ENCODE measurements at places on chromosomes 16 and 17.
A peak's percentile ranks its signal among the peaks of the same experiment; 100 is the strongest.

- peak; percentile 70 for DNase-seq
Measured at GRCh38 chr16:28317040-28317880, 24.9 kb downstream of the SBK1 start.

- no peak for DNase-seq
Measured at GRCh38 chr17:59027750-59028149, 78.9 kb downstream of the TRIM37 start.

GRCh38 chr16:51658531-51658930 lies 507.5 kb upstream of the SALL1 start:
- no peak for DNase-seq

GRCh38 chr17:12509801-12510200 lies 155.9 kb upstream of the MYOCD start:
- DNase-seq = no peak

DNA sequence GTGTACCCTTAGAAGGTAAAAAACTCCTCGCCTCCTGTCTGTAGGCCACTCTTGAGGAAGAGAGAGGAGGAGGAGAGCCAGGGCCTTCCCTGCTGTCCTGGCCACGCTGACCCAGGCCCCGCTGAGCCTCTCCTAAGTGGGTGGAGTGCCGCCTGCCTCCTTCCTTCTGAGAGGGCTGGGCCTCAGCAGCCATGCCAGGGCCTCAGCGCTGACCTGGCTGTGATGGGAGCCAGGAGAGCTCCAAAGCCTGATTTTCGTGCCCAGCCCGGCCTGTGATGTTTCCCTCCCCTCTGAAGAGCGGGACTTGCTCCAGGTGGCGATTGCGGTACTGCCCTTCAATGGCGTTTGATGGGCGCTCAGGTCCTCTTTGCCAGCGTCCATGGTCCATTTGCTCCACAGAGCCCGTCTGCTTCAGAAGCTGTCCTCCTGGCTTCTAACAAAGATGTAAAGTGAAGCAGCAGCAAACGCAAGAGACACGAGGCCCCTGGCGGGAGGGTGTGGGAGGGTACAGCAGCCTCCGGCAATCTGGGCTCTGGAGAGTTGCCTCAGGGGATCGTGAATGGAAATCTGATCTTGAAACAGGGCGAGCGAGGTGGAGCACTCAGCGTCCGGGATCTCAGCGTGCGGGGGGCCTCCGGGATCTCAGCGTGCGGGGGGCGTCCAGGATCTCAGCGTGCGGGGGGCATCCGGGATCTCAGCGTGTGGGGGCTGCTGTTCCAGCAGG lies 93.5 kb downstream of the NPIPB11 start:
- DNase-seq = no peak

DNA sequence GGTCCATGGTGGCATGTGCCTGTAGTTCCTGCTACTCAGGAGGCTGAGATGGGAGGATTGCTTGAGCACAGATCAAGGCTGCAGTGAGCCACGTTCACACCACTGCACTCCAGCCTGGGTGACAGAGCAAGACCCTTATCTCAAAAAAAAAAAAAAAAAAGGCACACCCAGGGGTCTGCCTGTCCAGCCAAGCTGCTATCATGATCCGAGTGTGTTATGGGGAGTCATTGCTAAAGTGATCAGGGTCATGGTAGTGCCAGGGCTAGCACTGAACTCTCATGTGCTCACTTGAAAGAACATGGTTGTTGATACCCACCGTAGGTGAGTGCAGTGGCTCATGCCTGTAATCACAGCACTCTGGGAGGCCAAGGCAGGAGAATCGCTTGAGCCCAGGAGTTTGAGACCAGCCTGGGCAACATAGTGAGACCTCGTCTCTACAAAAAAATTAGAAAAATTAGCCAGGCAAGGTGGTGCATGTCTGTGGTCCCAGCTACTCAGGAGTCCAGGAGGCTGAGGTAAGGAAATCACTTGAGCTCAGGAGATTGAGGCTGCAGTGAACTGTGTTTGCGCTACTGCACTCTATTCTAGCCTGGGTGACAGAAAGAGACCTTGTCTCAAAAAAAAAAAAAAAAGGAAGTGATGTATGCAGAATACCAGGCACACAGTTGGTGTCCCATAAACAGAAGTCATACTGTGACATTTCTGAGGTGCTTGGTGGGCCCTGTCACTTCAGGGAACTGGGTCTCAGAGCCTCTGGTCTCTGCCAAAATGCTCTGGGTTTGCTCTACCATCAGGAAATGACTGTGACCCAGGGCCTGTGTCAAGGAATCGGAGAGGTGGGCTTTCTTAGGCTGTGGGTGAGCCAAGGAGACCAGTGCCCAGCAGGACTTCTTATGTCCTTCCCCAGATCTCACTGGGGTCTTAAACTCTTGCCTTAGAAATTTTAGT lies 2.2 kb downstream of the PRM1 start:
- DNase-seq = no peak

- no peak for DNase-seq
Measured at GRCh38 chr17:79168486-79169055, 93.9 kb downstream of the ENGASE start.

- DNase-seq = no peak
Measured at GRCh38 chr17:63382136-63382535, 64.0 kb downstream of the CYB561 start.

DNA sequence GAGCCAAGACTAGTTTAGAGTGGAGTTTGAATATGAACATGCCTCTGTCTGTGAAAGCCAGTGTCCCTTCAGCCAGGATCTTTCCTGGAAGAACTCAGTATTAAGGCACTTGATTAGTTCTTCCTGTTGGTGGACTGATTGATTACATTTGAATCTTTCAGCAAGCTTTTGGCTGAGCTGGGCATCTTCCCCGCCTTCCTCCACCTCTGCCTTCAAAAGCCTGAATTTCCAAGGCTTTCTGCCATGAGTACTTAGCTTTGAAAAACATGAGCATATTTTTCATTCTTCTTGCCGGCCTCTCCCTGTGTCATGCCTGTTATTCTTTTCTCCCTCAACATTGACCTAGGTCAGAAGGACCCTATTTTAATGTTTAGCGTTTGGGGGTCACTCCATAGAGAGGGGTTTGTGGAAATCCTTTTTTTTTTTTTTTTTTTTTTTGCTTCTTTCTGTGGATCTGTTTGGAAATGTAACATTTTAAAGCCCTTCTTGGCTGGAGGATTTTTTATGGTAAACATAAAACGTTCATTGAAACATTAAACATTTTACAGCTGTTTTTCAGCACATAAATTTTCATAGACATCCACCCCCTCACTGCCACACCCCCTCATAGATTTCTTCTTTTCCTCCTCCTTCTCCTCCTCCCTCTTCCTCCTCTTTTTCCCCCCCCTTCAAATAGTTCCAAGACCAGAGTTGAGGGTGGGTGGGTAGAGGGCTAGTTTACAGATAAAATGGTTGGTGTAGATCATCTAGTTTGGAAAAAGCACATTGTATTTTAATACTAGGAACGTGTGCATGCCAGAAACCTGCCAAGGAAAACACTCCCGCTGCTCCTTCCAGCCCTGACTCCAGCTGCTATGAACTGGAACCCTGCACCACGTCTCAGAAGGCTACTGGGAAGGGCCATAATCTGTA lies 645.9 kb downstream of the WWOX start:
- DNase-seq = no peak

- no peak for DNase-seq
Measured at GRCh38 chr16:31536804-31537361, 9.2 kb downstream of the AHSP start.

DNA sequence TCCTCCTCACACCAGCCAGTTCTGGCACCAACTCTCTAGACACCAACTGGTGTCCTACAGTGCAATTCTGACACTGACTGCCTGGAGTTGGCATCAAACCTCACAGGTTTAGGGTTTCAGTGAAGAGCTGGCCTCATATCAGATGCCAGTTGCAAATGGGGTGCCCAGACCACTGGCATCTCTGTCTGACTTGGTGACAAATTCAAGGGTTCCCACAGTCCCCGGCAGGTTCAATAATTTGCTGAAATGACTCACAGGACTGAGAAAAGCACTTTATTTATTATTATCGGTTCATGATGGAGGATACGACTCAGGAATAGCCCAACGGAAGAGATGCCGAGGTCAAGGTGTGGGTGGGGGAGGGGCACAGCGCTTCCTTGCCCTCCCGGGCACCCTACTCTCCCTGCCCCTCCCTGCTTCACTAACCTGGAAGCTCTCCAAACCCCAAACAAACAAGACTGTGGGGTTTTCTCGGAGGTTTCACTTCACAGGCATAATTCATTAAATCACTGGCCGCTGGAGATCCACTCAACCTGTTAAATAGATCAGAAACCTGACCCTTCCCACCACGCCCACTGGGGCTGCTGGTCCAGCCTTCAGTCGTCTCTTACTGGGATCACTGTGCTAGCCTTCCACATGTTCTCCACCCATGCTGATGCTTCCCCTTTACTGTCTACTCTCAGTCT lies 1.7 kb upstream of the NLRP1 start:
- DNase-seq = no peak

GRCh38 chr16:57514791-57515600 lies 21.4 kb downstream of the CCDC102A start:
- DNase-seq = no peak

DNA sequence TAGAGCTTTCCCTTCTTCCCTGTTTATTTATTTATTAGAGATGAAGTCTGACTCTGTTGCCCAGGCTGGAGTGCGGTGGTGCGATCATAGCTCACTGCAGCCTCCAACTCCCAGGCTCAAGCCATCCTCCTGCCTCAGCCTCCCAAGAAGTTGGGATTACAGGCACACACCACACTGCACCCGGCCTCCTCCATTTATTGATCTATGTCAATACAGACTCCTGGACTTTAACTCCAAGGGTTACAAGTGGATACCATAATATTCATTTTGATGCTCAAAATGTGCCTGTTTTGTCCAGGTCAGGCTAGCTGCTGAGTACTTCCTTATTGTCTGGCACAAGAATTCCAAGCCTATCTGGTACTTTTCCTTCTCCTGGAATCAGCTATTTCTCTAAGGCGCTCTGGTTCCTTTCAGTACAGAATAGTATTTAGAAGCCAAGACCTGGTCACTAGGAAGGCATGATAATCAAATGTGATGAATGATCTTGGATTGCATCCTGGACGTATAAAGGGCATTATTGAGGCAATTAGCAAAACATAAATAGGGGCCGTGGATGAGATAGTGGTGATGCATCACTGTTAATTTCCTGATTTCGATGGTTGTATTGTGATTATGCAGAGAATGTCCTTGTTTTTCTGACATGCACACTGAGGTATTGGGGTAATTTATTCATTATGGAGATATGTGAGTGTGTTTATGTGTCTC lies 21.7 kb downstream of the IL4R start:
- DNase-seq = no peak

- no peak for DNase-seq
Measured at GRCh38 chr17:19264268-19264667, 27.1 kb downstream of the EPN2 start.

- no peak for DNase-seq
Measured at GRCh38 chr17:42279776-42280630, 3.8 kb upstream of the STAT5B start.

DNA sequence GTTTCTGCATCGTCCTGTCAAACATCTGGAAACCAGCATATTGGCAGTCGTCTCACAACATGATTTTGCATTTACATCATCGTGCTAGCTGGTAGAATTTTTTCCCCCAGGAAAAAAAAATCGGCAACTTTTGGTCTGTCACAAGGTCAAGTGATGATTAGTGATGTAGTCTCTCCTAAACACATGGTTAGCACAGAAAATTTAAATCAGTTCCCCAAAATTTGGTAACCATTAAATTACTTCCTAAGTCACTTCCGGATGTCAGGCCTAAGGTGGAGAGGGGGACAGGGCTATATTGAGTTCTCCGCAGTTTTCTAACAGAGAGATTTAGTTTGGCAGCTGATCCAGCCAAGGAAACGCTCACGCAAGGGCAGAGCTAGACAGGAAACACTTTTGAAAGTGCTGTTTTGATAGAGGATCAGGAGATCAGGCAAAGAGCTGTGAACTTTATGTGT lies 271.0 kb upstream of the TBX2 start:
- no peak for DNase-seq

GRCh38 chr16:79882340-79883005 lies 281.9 kb upstream of the MAF start:
- no peak for DNase-seq

- no peak for DNase-seq
Measured at GRCh38 chr17:64045176-64045575, 24.7 kb upstream of the ICAM2 start.

DNA sequence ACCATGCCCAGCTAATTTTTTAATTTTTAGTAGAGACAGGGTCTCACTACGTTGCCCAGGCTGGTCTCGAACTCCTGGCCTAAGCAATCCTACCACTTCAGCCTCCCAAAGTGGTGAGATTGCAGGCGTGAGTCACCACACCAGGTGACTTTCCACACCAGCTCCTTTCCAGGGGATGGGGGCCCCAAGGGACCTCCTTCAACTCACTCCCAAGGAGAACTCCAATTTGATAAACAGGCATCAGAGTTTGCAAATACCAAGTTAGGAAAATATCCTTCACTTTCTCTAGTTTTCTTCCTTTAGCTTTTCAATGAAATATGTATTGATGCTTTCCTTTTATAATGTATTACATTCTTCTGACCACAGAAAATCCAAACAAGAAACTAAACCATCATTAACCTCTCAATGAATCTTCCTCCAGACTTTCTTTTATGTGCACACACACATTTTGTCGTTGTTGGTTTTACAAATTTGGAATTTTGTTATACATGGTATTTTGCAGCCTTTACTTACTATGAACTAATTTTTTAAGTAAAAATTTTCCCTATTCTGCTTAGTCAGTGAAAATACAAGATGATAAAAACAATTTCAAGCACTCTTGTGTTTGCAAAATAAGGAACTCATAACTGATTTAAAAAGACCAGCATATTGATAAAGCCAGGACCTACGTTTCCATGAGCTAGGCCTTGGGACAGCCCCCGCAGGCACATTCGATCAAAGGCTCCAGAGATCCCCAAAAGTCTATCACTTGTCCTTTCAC lies 32.0 kb downstream of the GAS7 start:
- no peak for DNase-seq

DNA sequence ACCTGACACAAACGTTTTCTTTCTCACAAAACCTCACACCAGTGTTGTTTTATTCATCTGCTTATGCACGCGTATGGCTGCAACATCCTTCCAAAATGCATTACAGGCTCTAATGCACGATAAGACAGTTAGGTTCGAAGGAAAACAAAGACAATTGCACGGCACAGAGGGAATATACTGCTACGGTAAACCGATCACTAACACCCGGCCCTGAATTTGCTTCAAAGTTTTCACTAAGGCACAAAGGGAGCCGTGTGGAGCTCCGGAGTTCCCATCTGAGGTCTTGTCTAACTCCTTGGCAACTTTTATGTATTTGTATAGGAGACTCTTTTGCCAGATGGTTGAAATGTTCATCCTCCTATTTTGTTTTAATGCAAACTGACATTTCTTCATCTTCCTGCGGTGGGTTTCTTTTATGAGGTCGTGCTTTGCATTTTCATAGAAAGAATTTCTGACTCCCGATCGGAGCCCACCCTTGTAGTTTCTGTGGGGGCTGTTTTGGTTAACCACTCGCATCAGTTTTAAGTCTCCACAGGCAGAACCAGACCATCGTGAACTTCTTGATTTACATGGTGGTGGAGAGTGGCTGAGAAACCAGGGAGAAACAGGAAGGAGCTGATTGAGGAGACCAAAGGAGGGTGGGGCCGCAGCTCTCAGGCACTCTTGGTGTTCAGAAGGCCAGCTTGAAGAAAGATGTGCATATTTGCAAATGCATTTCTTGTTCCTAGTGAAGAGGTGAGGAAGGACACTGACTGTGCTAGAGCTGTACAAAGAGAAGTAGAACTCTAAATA lies 516.8 kb downstream of the MAF start:
- DNase-seq = no peak

- no peak for DNase-seq
Measured at GRCh38 chr16:66357523-66357928, 9.0 kb upstream of the CDH5 start.

All from activated naive CD4-positive, alpha-beta T cell (primary cell).